ENCODE measurements at places on chromosomes 11 and 22.

DNA sequence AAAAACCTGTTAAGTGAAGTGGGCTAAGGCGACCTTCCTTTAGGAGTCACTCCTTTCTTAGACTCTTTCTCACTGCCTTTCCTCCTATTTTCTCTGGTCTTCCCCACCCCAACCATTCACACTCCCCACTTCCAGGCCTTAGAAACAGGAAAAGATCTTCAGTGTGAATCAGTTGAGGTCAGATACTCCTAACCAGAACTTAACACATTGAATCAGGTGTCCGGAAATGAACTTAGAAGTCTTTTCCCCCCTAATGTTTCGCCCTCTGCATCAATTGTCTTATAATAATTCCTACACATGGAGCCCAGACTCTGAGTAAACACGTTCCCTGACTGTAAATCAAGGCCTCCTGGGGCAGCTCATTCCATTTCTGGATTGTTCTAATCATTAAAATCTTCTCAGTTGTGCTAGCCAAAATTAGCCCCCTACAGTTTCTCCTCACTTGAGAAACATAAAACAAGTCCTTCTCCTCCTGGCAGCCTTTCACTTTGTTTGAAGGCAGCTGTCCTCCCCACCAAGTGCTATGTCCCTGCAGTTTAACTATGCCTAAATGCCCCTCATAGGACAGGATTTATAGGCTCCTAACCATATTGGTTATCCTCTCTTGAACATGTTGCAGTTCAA is 32.7 kb upstream of the USP47 start:
- DNase-seq: no peak

GRCh38 chr22:23110190-23110921 is 31.4 kb downstream of the RSPH14 start:
- DNase-seq: no peak

GRCh38 chr11:63814383-63814736 is 1.1 kb downstream of the SPINDOC start:
- DNase-seq: no peak

GRCh38 chr11:117479372-117479771 is 151.7 kb downstream of the CEP164 start:
- no peak for DNase-seq

DNA sequence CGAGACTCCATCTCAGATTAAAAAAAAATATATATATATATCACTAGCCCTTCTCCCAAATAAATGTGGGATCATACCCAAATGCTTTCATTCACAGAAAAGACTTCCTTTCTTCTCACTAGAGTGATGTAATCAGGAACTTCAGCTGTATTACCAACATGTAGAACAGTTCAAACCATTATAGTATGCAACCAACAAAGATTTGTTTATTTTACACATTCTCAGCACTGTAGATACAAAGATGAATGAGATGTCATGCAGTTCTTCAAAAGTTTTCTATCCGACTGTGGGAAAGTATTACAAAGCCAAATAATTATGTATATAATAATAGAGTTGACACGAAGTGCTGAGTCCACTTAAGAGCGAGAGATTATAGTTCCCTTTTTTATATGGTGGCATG is 22.2 kb upstream of the ZNF143 start:
- no peak for DNase-seq

- no peak for DNase-seq
These were observed 27.7 kb upstream of the CARD18 start for GRCh38 chr11:105167244-105167643.

GRCh38 chr22:24043958-24044357 is 32.9 kb downstream of the CABIN1 start:
- no peak for DNase-seq

- no peak for DNase-seq
These were observed 13.4 kb upstream of the DAGLA start for GRCh38 chr11:61666684-61667297.

DNA sequence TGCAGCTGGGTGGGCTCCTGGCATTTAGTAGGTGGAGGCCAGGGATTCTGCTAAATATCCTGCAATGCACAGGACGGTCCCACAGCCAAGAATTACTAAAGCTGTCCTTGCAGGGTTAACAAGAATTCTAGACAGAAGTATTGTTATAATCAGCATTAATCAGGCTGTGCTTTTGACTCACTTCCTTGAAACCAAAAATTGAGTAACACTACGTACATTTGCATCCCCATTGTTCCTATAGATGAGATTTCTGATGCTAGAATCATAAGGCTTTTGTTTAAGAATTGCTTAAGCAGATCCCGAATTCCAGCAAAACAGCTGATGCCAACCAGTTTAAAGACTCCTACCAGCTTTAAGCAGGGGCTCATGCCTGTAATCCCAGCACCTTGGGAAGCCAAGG is 11.4 kb downstream of the SLC6A5 start:
- DNase-seq: no peak

GRCh38 chr11:77510095-77510494 is 36.2 kb upstream of the PAK1 start:
- no peak for DNase-seq

DNA sequence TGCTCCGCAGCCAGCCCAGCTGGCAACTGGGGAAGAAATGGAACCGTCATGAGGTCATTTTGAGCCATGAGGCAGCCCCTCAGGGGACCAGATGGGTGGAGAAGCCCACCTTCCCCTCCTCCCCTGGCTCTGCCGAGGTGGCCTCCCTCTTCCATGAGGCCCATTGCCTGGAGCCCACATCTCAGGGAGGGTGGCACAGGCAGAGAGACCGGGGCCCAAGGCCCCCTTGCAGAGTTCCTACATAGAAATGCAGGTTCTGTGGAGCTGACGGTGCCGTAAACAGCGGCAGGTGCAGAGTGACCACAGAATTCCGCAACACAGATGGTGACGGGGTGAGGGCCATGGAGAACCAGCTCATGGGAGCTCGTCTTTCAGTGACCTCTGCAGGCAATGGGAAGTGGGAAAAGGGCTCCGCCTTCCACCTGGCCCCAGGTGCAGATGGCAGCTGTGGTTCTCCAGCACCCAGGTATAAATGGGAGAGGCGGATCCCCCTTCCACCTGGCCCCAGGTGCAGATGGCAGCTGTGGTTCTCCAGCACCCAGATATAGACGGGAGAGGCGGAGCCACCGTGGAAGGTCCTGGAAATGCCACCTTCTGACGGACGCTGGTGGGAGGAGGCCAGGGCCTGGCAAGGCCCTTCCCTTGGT is 765.4 kb downstream of the BRD1 start:
- no peak for DNase-seq

DNA sequence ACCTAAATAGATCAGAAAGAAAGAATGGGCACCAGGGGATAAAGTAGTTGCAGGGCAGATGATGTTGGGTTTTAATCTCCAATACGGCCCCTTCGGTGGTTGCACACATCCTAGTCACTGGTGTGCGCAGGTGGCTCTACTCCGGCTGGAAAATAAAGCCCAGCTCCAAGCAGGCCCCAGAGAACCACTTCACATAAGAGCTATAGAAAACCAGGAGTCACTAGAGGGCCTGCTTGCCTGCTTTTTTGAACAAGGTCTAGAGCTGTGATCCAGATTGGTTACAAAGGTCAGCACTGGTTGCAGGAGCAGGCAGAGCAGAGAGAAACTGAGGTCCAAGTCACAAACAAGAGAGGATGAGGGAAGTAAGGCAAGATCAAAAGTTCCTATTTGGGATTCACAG is 41.5 kb upstream of the MS4A8 start:
- DNase-seq: no peak

- DNase-seq: no peak
These were observed 74.6 kb downstream of the CELSR1 start for GRCh38 chr22:46462726-46463371.

- DNase-seq: no peak
These were observed 608 bp downstream of the NIPSNAP1 start for GRCh38 chr22:29580200-29580810.

DNA sequence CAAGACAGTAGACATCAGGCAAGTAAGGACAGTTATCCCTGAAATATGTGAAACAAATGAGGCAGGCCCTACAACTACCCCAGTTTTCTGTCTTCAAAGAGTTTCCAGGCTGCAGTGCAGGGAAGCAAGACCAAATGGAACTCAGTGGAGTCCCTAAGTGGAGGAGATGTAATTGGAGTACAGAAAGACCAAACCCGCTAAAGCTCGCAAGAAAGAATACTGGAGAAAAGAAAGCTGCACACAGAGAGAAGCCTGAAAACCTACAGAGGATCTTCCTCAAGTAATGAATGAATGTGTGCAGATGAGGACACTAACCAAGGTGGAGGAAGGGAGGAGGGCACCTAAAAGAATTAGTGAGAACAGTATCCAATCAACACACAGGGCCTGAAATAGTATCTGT is 1.3 kb upstream of the OR56A3 start:
- no peak for DNase-seq

DNA sequence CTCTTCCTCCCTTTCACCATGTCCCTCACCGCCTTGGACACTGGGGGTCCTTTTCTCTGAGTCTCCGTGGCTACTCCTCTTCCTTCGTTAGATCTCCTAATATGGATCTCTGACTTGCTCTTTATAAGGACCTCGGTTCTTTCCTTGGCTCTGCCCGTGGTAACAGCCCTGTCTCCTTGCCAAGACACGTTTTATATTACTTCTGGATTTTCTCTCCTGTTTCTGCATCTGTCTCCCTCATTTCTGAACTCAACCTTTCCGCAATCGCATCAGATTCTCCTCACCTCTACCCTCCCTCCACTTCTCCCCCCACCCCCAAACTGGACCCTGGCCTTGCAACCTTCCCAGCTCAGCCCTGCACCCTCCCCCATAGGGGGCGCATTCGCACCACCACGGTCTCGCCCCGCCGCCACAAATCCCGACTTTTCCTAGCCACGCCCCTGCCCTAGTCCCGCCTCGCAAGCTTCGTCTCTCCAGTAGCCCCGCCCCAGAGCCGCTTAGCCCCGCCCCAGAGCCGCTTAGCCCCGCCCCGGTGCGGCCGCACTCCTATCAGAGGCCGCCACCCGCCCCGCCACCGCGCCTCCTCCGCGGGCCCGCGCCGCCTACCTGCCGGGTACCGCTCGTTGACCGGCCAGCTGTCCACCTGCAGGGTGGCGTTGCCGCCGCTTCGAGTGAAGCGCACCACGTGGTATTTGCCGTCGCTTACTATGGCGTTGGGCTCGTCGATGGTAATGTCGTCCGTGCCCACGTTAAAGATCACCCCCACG is 39.0 kb downstream of the SLC22A12 start:
- DNase-seq: no peak

GRCh38 chr11:107851704-107852310 is 6.8 kb downstream of the SLC35F2 start:
- DNase-seq: no peak

DNA sequence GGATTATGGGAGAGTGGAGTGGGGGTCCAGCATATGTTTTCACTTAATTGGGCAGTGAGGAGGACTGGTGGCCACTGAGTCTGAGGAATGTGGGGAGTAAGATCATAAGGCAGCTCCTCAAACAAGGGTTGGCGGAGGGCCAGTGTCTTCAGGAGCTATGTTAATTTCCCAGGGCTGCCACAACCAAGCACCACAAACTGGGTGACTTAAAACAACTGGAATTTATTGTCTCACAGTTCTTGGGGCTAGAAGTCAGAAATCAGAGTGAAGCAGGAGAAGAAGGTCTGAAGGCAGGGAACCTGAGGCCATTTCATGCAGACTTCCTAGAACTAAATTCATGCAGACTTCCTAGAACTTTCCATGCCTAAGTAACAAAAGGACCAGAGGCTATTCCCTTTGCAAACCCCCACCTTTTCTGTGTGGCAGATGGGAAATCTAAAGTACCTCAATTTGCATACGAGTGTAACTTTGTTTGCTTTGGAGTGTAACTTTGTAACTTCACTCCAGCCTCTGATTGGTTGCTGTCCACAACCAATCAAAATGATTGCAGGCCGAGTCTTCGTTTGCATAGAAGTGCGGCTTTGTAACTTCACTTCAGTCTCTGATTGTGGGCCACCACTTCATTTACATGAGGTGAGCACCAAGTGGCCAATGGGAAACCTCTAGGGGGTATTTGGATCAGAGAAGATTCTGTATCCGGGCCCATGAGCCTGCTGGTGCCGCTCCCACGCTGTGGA is 50.5 kb upstream of the ZBED5 start:
- DNase-seq: no peak

GRCh38 chr22:39580006-39580441 is 9.5 kb downstream of the CACNA1I start:
- DNase-seq: no peak

- no peak for DNase-seq
These were observed 38.9 kb upstream of the EED start for GRCh38 chr11:86205421-86206336.

DNA sequence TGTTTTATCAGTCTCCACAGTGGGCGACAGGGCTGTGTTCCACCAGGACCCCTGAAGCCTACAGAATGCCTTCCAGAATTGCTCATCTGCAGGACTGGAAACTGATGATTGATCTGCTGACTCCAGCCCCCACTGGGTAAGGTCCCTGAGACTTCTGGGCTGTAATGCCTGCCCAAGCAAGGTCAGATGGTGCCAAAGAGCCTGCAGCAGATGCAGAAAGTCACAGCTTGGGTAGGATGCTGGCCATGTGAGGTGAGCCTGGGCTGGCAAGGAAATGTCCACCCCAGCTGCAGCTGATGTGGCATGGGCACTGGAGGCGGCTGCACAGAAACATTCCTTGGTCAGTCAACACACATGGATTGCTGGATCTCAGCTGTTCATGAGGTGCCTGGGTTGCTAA is 30.9 kb downstream of the LRRC32 start:
- DNase-seq: no peak

- DNase-seq: no peak
These were observed 138.1 kb upstream of the ANO3 start for GRCh38 chr11:26193694-26194365.

DNA sequence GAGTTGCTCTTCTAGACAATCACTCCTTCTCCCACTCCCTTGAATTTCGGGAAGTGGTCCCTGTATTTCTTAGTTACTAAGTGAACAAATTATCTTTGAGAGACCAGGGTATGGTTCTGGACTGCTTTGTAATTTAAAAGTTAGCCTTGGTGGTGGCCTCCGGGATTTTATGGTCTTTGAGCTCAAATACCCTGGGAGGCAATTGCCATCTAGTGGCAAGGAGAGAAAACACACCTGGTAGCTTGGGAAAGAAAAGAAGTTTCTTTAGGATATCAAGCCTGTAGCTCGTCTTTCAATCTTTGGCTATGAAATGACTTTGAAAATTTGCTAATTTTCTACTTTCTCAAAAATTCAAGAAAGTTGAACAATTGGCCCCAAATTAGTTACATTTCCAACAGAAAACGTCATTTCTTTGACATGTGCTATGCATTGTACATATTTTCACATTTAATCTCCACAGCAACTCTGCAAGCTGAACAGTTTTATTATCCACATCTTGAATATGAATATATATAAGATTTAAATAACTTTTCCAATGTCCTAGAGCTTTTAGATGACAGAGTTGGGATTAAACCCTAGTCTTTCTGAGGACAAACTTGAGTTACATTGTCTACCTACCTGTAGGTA is 39.1 kb downstream of the MMP27 start:
- DNase-seq: no peak

DNA sequence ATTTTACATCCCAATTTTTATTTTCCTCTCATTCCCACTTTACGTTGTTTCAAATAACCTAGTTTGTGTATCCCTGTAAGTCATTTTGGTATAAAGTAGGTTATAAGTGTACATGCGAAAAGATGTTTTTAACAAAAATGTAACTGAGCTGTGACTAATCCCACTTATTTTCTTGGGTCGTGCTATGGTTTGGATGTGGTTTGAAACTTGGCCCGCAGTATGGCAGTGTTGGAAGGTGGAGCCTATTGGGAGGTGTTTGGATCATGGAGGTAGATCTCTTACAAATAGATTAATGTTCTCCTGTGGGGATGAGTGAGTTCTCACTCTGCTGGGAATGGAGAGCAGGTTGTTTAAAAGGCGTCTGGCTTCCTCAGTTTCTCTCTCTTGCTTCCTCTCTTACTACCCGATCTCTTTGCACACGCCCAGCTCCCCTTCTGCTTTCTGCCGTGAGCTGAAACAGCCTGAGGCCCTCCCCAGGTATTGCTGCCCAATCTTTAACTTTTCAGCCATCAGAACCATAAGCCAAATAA is 7.2 kb downstream of the RPL27A start:
- DNase-seq: no peak
